ENCODE measurements at places on chromosomes 12 and 14.

- no peak for DNase-seq
These were observed 110.0 kb downstream of the FOXG1 start for GRCh38 chr14:28876572-28876945.

DNA sequence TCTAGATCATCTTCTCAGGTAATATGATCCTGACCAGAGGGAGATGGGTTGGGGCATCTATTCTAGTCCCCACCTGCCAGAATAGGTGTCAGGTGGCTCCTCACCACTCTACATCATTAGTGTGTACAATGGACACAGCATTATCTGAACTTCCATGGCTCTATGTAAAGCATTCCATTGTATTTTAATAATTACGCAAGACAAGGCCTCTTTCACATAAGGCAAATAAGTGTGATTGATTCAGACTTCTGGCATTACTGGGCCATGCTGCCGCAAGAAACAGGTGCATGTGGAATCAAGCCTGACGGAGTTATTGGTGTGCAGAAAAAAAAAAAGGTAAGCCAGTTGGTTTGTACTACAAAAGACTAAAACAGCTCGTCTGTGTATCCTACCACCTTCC is 3.1 kb upstream of the DDHD1 start:
- DNase-seq = no peak

GRCh38 chr12:32893458-32893857 is 3.1 kb downstream of the PKP2 start:
- no peak for DNase-seq

DNA sequence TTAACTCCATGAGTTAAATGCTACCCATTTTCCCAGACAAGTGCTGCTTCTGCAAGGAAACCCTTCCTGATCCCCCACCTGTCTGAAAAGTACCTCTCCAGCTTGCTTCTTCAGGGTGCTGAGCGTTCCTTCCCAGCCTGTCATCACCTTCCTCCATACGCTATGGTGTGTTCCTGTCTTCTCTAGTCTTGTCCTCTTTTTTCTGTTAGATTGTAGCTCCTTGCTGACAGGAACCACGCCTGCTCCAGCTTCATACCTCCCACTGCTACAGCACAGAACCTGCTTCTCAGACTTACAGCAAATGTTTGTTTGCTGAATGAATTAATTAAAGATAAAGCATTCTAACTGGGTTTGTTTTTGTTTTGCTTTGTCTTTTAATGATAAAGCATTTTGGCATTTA is 39.1 kb downstream of the ERH start:
- DNase-seq = no peak

GRCh38 chr12:130016194-130016593 is 112.4 kb upstream of the TMEM132D start:
- DNase-seq = no peak

- no peak for DNase-seq
These were observed 409.9 kb downstream of the AEBP2 start for GRCh38 chr12:19849208-19849607.

GRCh38 chr14:71235875-71236274 is 328.6 kb downstream of the PCNX1 start:
- DNase-seq = no peak

DNA sequence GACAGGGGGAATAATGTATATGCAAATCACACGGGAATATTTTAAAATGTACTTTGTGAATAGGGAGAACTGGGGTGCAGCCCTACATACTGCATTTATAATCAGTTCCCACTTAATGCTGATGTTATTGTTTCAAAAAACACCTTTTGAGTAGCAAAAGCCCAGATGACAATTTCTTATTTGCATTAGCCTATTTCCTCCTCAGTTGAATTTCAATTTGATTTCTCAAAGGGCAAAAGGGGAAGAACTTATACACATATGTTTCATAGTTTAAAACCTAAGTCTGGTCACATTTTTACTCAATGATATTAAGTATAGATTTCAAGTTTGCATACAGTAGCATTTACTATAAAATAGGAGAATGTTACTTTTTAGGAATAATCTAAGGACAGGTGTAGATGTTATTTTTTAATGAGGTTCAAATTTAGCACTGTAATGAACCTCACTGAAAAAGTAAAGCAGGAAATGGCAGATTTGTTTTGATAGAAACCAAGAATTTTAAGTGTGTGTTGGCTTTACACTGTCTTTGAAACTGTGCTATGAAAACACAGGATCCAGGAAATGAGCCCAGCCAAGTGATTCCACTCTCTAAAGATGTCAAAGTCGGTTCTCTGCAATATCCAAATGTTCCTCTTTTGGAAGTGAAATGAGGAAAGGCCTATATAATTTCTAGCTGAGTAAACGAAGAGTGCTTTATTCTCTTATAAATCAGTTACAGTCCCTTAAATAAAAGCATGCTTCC is 367.4 kb downstream of the BTG1 start:
- no peak for DNase-seq

GRCh38 chr12:85835426-85836196 is 598 bp downstream of the RASSF9 start:
- no peak for DNase-seq

DNA sequence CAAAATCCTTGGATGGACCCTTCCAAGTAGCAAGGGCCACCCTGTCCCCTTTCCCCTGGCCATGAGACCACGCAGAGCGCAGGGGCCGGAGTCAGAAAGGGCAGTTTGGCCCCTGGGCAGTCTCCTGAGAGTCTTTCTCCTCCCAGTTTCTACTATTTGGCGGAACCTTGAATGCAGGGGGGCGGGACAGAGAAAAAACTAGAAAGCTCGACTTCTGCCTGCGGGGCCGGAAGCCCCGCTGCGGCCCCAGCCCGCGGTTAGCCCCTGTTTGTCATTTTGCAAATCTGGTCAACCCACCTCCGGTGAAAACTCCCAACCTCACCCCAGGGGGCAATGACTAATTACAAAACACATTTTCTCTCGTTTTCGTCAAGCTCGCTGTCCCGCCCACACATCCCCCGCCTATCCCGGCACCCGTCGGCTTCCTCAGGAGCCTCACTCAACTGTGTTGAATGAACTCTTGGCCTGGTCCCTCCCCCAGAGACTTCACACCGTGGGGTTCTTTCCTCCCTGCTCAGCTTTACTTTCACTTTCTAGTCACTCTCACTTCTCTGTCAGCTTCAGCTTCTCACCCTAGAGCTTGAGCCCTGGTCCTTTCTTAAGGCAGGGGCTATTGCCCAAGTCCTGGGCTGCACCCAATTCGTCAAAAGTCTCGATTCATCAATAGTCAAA is 66.7 kb downstream of the IRF2BPL start:
- DNase-seq = peak; percentile 90

DNA sequence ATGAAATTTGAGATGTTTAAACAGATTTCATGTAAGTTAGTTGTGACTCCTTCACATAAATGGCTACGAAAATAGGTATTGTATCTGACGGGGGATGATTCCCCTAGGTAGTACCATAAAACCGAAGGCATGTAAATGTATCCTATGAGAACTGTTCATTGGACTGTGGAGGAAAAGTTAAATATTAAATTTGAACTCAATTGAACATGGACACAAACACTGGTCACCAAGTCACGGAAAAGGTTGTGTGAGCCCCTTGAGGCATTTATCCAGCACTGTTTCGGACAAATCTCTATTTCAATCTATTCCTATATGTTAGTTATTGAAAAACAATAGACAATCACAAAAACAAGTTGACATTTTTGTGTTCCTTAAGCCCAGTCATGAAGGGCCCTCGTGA is 1014.3 kb upstream of the NOVA1 start:
- DNase-seq = no peak

Data from upper lobe of left lung (tissue), 6 donors.